ENCODE measurements at places on chromosomes 1 and 21.

- no peak for DNase-seq
Observed at GRCh38 chr1:46096269-46097148, 35.9 kb downstream of the PIK3R3 start.

GRCh38 chr1:34705077-34705476 is 49.8 kb upstream of the GJB5 start:
- no peak for DNase-seq

DNA sequence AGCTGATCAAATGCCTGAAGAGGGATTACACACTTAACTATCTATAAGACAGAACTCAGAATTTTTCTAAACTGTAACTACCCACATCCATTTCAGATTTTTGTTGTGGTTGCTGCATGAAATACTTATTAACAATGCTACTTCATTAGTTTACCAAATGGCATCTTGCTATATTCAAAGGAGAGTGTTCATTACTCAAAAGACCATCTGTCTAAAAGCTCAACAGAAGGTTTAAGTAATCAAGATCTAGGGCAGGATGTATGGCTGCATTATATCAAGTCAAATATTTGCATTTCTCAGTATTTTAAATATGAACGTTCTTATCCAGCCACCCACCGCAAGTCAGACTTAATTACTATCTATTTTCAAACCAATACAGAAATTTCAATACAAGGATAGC is 79.9 kb downstream of the SIPA1L2 start:
- DNase-seq = no peak

- no peak for DNase-seq
Observed at GRCh38 chr1:156471496-156472490, 28.8 kb downstream of the MEF2D start.

- no peak for DNase-seq
Observed at GRCh38 chr1:100076319-100076718, 56.4 kb downstream of the SASS6 start.

DNA sequence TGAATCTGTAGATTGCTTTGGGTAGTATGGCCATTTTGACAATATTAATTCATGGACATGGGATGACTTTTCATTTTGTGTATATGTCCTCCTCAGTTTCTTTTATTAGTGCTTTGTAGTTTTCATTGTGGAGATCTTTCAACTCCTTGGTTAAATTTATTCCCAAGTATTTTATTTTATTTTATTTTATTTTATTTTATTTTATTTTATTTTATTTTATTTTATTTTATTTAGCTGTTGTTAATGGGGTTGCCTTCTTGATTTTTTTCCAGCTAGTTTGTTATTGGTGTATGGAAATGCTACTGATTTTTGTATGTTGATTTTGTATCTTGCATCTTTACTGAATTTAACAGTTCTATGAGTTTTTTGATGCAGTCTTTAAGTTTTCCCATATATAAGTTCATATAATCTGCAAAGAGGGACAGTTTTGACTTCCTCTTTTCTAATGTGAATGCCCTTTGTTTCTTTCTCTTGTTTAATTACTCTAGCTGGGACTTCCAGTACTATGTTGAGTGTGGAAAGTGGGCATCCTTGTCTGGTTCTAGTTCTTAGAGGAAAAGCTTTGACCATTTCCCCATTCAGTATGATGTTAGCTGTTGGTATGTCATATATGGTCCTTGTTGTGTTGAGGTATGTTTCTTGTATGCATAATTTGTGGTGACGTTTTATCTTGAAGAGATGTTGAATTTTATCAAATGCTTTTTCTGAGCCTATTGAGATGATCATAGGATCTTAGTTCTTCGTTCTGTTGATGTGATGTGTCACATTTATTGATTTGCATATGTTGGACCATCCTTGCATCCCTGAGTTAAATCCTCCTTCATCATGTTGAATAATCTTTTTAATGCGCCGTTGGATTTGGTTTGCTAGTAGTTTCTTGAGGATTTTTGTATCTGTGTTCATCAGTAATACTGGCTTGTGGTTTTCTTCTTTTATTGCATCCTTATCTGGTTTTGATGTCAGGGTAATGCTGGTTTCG is 14.3 kb downstream of the CEPT1 start:
- DNase-seq = no peak

- no peak for DNase-seq
Observed at GRCh38 chr1:104761961-104762570, 1012.4 kb downstream of the AMY1C start.
